ENCODE measurements at places on chromosomes 6 and 20.

- no peak for DNase-seq
These were observed 280.2 kb downstream of the COL12A1 start for GRCh38 chr6:74925683-74926082.

- DNase-seq = no peak
These were observed 3.1 kb upstream of the ULBP2 start for GRCh38 chr6:149938571-149939355.

DNA sequence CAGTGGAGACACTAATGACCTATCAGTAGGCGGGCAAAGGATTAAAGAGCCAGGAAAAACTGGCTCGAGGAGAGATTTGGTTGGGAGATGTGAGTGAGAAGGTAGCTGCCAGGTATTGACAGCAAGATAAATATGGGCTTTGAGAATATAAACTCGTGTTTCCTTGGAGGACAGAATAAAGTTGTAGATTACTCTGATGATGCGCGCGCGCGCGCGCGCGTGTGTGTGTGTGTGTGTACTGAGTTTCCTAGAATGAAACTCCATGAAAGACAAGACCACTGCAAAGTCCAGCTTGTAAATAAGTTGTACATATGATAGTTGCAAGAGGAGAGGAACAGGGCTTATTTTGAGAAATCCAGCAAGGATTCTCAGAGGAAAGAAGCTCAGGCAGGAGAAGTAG, 13.3 kb upstream of the TREM2 start:
- DNase-seq = no peak

DNA sequence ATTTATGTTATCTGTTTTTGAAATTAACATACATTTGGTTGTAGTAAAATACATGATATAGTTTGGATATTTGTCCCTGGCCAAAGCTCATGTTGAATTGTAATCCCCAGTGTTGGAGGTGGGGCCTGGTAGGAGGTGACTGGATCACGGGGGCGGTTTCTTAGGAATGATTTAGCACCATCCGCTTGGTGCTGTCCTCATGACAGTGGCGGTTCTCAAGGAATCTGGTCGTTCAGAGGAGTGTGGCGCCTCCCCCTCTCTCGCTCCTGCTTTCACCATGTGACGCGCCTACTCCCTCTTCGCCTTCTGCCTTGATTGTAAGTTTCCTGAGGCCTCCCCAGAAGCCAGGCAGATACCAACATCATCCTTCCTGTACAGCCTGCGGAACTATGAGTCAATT, 29.0 kb downstream of the CTCFL start:
- DNase-seq = no peak

DNA sequence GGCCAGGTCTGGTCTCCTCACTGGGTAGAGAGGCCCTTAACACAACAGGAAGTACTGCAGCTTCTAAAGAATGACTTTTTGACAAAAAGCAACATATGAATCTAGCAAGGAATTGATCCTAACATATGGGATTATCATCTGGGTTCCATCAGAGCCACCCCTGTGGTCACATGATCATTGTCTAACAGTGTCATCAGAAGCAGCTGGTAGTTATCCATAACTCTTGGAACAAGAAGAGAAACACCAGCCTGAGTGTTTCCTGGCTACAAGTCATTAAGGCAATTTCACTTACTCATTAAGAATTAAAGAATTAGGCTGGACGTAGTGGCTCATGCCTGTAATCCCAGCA, 219.3 kb upstream of the ARID1B start:
- no peak for DNase-seq

DNA sequence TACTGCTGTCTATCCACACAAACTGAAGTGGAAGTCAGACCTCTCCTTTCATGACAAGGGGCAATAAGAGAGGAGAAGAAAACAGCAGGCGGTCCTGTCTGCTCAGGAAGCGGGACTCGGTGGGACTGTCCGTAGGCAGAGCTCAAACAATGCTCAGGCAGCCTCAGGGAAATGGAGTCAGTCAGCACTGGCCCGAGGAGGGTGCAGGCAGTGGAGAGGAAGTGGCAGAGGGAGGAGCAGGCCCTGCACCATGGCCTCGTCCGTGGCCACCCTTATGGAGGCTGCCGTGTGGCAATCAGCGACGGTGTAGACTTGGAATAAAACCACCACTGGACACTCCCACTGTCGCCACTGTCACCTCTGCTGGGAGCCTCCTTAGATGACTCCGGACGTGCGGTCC, 19.6 kb downstream of the FOXC1 start:
- no peak for DNase-seq

- DNase-seq = no peak
These were observed 18.7 kb upstream of the HDAC2 start for GRCh38 chr6:113989675-113990074.

DNA sequence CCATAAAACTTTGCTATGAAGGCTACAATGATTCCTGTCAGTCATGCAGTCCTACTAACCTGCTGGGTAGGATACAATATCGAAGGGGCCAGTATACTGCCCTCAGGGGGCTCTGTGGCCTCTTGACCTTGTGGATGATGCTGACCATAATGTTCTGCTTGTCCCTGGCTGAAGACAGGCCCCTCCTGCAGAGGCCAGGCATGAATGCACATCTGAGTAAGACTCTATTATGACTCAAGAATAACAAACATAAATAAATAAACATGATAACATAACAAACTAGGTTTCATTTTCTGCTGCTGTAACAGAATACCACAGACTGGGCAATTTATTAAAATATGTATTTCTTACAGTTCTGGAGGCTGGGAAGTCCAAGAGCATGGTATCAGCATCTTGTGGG, 44.0 kb upstream of the POU5F1 start:
- DNase-seq = no peak

- no peak for DNase-seq
These were observed 89.5 kb upstream of the SIM1 start for GRCh38 chr6:100554228-100554627.

DNA sequence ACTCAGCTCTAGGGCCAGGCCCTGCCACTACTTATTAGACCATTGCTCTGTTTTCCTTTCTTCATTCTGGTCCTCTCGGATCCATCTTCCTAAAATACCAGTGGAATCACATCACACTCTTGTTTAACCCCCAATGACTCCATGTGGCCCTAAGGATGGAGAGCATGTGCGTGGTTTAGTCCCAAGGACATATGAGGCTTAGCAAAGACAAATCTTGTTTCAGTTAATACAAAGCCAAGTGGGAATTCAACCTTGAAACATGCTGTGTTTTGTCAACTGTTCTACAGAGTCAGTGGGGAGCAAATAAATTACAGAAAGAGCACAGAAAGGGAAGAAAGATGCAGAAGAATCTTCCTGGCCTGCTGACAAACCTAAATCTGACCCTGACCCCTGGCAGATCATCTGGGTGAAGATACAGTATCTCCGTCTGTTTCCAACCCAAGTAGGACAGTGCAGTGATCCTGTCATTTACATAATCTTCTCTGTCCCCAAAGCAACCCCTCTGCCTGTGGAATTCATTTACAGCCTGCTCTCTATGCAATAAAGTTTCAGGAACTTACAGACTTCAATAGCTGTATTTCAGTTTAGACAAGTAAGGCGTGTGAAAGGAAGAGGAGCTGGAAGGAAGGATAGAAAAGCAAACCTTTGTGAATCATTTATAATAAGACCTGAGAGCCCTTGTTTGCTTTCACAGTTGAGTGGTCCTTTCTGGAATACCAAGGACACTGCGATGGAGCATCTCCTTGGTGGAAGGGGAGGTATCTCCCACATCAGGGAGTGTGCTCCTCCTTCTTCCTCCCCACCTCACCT, 144.0 kb downstream of the THBS2 start:
- no peak for DNase-seq

DNA sequence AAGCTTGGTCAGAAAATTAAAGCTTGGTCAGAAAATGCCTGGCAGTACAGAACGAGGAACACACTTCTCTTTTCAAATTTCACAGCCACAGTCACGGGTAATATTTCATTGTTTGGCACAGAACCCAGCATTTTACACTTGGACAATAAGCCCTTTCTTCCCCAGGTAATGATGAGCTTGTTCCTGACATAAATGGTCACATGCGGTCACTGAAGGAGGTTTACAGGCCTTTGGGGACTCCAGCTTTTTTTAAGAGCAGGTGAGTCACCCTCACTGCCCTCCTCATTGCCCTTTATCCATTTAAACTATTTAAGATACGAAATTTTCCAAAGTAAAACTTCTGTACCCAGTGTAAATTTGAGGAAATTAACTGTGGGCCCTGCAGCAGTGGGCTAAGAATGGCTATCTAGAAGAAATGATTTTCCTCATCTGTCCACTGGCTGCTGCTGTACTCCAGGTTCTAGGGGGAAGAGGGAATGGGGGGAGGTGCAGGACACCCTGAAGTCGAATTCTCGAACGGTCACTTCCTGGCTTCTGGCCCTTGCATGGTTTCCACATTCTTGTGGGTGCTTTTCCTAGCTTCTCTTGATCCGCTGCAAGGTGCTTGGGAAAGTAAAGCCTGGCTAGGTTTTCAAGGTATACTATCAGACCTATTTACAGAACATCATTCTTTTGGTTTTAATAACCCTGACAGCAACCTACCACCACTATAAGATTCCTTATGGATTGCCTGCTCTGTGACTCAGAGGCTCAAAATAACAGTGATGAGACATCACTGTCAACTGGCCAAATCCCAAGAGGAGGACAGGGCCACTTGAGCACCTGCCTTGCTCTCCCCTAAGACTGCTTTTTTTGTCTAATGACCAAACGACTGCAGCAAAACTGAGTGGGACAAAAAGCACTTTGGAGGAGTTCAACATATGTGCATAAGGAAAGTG, 75.8 kb downstream of the PREP start:
- DNase-seq = no peak

GRCh38 chr6:786946-787763, 94.2 kb upstream of the EXOC2 start:
- DNase-seq = no peak

GRCh38 chr20:58194175-58194791, 34.2 kb downstream of the ANKRD60 start:
- DNase-seq = no peak

DNA sequence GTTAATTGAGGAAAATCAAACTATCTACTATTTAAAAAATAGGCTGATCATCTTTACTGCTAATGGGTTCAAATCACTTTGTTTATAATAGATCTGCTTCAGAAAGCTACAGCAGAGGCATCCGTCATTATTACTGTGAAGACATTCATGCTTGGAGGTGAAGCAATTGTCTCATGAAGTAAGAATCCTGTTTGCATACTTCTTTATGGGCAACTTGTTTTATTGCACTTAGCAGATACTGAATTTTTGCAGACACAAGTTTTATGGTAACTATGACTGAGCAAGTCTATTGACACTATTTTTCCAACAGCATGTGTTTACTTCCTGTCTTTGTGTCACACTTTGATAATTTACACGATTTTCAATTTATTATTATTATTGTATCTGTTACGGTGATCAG, 573.9 kb downstream of the RFPL4B start:
- no peak for DNase-seq

DNA sequence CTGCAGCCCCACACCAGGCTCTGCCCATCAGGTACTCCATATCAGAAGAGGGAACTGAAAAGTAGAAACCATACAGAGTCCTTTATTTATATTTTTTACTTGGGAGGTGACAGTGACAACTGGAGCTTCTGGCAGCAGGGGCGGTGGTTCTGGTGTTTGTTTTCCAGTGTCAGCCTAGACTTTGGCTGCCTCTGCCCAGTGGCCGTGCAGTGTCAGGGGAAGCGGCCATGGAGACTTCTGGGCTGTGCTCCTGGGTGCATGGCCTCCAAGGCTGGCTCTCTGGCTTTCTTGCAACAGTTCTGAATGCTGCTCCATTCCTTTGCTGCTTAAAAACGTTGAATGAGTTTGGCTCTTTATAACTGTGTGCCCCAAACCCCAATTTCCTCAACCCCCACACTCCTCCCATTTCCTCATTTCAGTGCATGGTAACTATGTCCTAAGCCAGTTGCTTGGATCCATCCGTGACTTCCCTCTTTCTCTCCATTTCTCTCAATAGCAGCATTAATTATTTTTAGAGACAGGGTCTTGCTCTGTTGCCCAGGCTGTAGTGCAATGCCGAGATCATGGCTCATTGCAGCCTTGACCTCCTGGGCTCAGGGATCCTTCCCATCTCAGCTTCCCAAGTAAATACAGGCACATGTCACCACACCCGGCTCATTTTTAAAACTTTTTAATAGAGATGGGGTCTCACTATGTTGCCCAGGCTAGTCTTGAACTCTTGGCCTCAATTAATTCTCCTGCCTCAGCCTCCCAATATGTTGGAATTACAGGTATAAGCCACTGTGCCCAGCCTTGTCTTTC, 141.1 kb upstream of the SGK1 start:
- no peak for DNase-seq

GRCh38 chr20:51284871-51285270, 257.6 kb downstream of the NFATC2 start:
- no peak for DNase-seq

DNA sequence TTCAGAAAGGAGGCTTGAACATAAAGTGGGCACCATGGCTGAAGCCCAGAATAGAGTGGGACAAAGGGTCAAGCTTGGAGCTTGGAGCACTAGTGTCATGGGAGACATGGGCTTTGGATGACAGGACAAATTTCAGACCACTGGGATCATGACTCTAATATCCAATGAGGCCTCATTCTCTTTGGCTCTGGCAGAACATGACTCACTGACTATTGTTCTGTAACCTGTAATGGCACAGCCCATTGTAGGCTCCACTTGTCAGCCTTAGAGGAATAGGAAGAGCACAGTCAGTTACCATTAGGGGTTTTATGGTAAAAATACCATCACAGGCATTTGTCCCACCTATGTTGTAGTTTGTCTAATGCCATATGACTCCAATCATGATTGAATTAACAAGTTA, 34.0 kb upstream of the MMS22L start:
- DNase-seq = no peak
